NB4 (cell line): ENCODE measurements at places on chromosomes 16 and 17.
A peak's percentile ranks its signal among the peaks of the same experiment; 100 is the strongest.

DNA sequence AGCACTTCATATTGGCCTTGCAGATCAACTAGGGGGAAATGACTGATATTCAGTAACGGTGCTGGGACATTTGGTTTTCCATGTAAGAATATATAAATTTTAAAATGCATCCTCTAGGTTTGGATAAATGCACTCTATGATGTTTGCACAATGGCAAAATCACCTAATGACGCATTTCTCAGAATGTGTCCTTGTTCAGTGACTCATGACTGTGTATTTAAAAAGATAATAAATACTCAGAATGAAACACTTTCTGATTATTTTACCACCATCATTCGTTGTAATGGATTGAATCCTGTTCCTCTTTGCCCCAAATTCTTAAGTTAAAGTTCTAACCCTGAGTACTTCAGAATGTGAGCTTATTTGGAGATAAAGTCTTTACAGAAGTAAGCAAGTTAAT, 17.2 kb upstream of the ADGRG1 start:
- DNase-seq, result no peak

- DNase-seq, result no peak
Observed at GRCh38 chr17:80387071-80387470, 27.9 kb upstream of the ENDOV start.

GRCh38 chr17:3039736-3040135, 23.7 kb downstream of the OR1D5 start:
- DNase-seq, result peak; percentile 73

GRCh38 chr17:38560503-38561318, 45.0 kb downstream of the SRCIN1 start:
- peak; percentile 52 for DNase-seq

- no peak for DNase-seq
Observed at GRCh38 chr17:838486-838885, 56.3 kb downstream of the MRM3 start.

DNA sequence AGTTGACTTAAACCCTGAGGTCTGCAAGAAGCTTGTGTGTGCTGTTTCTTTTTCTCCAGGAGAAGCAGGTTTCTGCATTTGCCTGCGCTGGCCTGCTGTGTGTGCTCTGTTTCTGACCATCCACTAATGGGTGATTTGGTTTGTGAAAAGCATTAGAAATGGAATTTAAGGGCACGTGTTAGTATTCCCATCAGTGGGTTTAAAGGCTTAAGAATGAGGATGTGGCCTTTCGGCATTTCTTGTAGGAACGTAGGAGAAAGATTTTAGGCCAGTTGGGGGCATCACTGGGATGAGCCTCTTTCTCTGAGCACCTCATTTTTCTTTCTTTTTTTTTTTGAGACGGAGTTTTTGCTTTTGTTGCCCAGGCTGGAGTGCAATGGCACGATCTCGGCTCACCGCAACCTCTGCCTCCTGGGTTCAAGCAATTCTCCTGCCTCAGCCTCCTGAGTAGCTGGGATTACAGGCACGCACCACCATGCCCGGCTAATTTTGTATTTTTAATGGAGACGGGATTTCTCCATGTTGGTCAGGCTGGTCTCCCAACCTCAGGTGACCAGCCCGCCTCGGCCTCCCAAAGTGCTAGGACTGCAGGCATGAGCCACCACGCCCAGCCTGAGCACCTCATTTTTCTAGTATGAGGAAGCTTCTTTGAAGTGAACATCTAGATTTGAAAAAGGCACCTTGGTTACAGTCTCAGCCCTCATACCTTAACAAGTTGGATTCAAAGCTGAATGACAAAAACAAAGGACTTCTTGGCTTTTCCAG, 110.3 kb downstream of the BANP start:
- no peak for DNase-seq

DNA sequence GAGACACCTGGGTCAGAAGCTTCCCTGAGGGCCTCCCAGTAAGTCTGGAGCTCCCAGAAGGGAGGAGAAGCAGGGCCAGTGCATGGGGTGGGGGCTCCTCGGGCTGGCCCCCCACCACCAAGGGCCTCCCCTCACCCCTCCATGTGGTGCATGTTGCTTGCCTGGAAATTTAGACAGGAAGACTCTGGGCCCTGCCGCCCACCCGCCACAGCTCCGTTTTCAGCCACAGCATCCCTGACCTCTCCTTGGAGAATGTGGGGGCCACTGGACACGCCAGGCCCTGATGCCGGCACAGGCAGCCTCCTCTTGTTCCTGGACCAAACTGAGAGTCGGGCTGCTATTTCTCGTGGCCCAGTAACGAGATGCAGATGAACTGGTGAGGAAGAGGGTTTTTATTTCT, 2.7 kb upstream of the METTL26 start:
- DNase-seq, result no peak

GRCh38 chr16:88688013-88688778, 1.9 kb upstream of the SNAI3 start:
- DNase-seq, result no peak

- no peak for DNase-seq
Observed at GRCh38 chr16:27254262-27254811, 14.2 kb downstream of the NSMCE1 start.

DNA sequence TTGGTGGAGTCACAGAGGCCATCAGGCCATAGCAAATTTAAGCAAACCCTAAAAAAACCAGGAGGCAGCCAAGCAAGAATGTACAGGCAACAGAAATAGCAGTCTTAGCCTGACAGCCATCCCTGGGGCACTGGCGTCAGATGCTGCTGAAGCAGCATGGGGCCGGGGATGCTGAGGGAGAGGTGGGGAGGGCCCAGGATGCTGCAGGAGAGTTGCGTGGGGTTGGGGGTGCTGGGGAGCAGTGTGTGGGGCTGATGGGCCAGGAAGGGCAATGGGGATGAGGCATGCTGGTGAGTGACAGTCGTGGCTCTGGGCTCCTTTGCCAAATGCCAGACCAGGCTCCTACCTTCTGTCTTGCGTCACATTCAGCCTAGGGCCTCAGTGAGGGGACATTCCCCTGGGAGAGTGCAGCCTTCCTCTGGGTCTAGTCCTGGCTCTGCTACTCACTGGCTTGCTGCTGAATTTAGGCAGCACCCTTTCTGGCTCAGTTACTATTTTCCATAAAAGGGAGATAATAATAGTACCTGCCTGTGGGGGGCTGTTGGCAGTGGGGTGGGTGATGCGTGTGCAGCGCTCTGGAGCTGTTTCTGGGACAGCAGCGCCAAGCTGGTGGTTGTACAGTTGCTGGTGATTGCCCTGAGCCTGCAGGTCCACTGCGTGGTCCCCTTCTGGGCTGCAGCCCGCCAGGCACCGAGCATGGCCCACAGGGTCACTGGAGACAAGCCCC, 88.1 kb downstream of the AMFR start:
- peak; percentile 48 for DNase-seq

DNA sequence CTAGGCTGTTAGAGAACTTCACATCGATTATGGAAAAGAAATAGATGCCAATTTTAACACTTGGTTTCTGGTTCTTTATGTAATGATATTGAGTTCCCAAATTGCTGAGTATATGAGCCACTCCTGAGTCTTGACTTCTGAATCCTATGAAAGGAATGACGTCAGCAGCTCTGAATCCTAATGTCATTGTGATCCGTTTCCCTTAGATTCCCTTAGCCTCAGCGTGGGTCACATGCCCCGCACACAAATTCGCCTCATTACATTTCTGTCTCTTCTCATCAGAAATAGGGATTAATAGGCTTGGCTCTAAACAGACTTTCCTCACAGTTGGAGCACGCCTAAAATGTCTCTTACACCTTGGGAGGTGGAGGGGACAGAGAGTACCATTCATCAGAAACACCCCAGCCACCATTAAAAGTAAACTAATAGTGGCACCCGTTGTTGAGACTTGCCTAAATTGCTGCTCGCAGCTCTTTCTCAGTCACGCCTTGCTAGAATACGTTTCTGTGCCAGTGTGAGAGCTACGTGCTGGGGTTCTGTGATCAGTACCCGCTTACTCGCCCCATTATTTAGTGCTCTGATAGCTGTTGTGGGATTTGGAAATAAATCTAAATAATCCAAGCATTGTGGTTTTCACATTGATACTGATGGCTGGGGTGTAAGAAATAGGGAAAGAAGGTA, 7.1 kb downstream of the MRM3 start:
- no peak for DNase-seq

- no peak for DNase-seq
Observed at GRCh38 chr16:2787406-2787805, at the start of gene PRSS33. TSS of gene PRSS33 (minus strand) at chr16:2787560. CDS start at chr16:2786547, 1,013 bp downstream.

- no peak for DNase-seq
Observed at GRCh38 chr16:70804734-70805169, 3.8 kb upstream of the VAC14 start.

- DNase-seq, result no peak
Observed at GRCh38 chr17:76947771-76948170, 79.6 kb downstream of the MGAT5B start.

- no peak for DNase-seq
Observed at GRCh38 chr17:66469088-66469442, 166.7 kb downstream of the PRKCA start.

DNA sequence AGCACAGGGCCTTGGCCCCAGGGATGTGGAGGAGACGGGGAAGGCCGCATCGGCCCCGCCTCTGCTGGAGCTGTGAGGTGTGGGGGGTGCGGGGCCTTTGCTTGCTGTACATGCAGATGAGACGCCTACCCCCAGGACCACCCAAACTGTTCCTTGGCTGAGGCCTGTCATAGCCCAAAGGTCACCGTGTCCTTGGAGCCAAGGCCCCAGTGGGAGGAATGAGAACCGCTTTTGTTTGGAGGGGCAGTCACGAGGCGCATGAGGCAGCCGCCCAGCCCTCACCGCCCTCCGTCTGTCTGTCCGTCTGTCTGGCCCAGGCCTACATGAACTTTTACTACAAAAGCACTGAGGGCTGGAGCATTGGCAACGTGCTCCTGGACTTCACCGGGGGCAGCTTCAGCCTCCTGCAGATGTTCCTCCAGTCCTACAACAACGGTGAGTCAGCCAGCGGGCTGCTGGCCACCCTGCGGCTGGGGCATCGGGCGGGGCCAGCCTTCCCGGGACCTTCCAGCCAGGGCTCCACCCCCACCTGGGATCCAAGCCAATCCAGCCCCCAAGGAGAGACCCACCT, 8.8 kb downstream of the TAX1BP3 start:
- no peak for DNase-seq

DNA sequence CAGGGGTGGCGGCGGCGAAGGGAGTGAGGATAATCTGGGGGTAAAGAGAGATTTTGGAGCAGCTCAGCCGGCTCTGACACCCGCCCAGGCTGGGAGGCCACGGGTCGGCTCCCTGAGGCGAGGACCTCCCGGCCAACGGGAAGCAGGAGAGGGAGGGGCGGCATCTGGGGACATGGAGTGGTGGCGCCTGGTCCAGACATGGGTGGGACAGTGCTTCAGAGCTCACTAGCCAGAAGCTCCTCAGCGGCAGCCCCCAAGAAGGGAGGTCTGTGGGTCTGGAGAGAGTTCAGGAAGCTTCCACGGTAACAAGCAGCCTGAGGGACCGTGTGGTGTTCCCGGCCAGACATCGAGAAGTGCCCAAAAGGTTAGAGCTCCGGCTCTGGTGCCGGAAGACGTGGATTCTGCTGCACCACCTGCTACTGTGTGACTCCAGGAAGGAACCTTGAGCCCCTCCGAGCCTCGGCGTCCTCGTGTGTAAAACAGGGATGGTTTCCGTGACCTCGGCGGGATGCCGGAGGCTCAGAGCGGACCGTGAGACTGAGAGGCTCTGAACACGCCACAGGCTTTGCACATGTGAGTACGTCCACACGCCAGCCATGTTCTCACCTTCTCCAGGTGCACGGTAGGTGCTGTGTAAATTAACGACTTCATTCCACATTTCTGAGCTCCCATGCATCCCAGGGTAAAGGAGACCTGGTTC, 56.9 kb downstream of the TIMM22 start:
- no peak for DNase-seq

DNA sequence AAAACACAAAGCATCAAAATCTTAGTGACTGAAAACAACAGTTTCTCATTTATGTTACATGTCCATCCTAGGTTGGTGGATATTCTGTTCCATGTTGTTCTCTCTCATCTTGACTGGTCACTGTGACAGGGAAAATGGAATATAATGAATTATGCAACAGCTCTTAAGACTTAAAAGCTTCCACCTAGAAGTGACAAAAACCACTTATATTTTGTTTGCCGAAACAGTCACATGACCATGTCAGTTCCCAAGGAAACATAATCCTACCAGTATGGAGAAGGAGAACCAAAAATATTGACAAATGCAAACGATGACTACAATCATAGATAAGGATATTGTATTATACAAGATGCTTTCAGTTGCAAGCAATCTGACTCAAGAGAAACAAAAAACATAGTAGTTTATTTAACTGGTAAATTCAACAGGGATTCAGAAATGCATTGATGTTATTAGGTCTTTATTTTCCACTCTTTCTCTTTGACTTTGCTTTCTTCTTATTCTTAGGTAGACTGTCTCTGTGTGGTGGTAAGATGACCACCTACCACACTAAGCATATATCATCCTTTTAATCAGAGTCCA, 103.8 kb downstream of the SSH2 start:
- no peak for DNase-seq

DNA sequence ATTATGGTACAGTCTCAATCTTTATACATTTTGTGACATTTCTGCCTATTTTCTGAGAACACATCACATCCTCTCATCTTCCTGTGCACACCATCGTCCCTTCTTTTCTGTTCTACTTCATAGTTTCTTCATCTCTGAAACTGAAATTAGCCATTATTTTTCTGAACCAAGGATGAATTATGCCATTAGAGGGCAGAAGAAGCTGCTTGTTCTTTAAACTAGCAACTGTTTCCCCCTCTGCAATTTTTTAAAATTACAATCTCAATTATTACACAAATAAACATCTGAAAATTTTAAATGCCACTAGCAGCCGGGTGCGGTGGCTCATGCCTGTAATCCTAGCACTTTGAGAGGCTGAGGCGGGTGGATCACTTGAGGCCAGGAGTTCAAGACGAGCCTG, 41.3 kb downstream of the RBBP6 start:
- DNase-seq, result no peak

DNA sequence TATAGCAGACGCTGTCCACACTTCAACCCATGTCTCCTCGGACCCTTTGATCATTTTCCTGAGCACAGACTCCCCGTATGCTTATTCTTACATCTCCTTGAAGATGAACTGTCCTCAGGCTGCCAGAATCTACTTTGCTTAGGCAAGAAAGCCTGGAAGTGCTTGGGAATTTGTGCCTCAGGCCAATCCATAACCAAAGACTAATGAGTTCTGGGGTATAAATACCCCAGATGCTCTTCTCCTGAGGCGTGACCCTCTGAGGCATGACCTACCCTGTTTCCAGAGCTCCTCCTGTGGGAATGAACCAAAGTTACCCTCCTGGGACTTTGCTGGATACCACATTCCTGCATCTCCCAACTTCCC, 10.1 kb upstream of the TEKT3 start:
- DNase-seq, result no peak

DNA sequence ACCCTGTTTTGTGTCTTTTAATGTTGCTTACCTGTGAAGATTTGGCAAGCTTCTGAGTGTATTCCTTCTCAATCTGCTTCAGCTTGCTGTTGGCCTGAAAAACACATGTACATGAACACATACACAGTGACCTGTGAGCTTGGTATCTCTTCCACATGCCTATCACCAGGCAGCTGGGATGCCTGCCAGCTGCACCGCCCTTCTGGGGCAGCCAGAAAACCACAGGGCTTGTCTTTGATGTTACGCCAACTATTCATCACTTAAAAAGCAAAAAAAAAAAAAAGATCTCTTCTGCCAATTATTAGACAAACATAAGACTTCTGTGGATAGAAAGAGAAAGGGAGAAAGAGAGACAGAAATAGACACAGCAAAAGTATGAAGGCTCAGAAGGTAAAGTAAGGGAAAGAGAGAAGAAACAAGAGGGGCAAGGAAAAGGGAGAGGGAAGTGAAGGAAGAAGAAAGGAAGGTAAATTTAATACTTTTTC, 189.2 kb upstream of the AXIN2 start:
- no peak for DNase-seq

- DNase-seq, result peak; percentile 56
Observed at GRCh38 chr16:84854759-84855158, 35.0 kb downstream of the CRISPLD2 start.

- peak; percentile 53 for DNase-seq
Observed at GRCh38 chr17:70552230-70552981, 383.1 kb downstream of the KCNJ2 start.
